ENCODE measurements at places on chromosomes 6 and 20. TPM values are rescaled to one million over a fixed set of nuclear protein-coding genes. Genes with fewer than 3 reads are reported as not detected.

The CALHM5 gene
- total RNA-seq = 7.8 TPM

The ZSWIM3 gene
- total RNA-seq = 9.5 TPM

The GCNT2 gene
- total RNA-seq = 18.9 TPM

The DNAH8 gene
- total RNA-seq = under 0.01 TPM

The TMEM244 gene
- total RNA-seq = not detected
